Endothelial cell of umbilical vein (primary cell): ENCODE measurements at places on chromosomes 7 and 10. TPM values are rescaled to one million over a fixed set of nuclear protein-coding genes. Genes with fewer than 3 reads are reported as not detected.

The APBB1IP gene
- total RNA-seq: not detected in 2 replicates

The FEZF1 gene
- not detected in 2 replicates for total RNA-seq

The ZNF248 gene
- 6.4 and 6.5 TPM in 2 replicates for total RNA-seq

The ANTXRL gene
- not detected in 2 replicates for total RNA-seq

The VIPR2 gene
- not detected in 2 replicates for total RNA-seq

The GPAM gene
- 8.2 and 9.7 TPM in 2 replicates for total RNA-seq

The SLC18A3 gene
- total RNA-seq: not detected in 2 replicates

The STMP1 gene
- total RNA-seq: 21.4 and 31.3 TPM in 2 replicates

The NME8 gene
- not detected in 2 replicates for total RNA-seq

The ANXA8 gene
- not detected in 2 replicates for total RNA-seq
